Activated naive CD8-positive, alpha-beta T cell treated with anti-CD3 and anti-CD28 coated beads, Interleukin-2, amount 10 ng/mL, durations not matched to agents 7 days and 5 days (primary cell): ENCODE measurements at places on chromosomes 16 and 17. TPM values are rescaled to one million over a fixed set of nuclear protein-coding genes. Genes with fewer than 3 reads are reported as not detected.

Gene SLC5A11
- not detected for total RNA-seq

- peaks cover 6% of the 10 kb centered on the region for H3K36me3 ChIP-seq
- H3K27me3 ChIP-seq: no peaks in the 10 kb centered on the region
- peak; percentile 80 for DNase-seq
- peak overlapping the region; percentile 100 for H3K27ac ChIP-seq
- peaks cover 60% of the 10 kb centered on the region for H3K4me1 ChIP-seq
Measured at GRCh38 chr16:11224096-11224893, 31.7 kb downstream of the SOCS1 start.

Gene PERCC1
- total RNA-seq: 0.57 TPM

Gene WDR59
- 80.5 TPM for total RNA-seq

Gene NLRC3
- 97.4 TPM for total RNA-seq

Gene USP43
- 0.48 TPM for total RNA-seq
